ENCODE measurements at places on chromosomes 12 and 14.

DNA sequence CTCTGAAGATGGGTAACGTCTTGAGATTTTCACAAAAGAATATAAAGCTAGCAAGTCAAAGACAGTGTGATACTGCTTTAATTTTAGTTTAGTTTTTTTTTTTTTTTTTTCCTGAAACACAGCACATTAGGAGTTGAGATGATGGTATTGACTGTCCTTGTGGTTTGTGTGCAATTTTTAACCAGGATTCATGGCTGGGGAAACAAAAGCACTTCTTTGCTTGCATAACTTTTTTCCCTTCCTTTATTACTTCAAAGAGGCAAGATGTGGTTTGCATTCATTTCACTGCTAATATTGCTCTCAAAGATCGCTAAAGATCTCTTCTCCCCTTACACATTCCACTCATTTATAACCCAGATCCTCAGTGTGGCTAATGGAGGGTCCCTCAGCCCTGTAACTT, 157.1 kb upstream of the PZP start:
- no peak for DNase-seq

DNA sequence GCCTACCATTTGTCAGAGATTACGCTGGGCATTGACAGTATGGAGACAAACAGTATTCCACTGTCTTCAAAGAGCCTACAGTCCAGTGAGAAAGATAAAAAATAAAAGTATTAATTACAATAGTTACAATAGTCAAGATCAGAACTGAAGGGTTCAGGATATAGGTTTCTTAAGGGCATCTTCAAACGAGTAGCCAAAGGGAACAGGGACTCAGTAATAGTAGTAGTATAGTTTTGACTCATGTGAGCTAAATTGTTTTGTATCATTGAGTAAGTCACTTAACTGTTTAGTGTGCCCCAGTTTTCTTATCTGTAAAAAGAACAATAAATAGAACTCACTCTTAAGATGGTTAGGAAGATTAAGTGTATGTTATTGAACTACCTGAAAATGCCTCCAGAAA, 123.6 kb downstream of the METTL25 start:
- DNase-seq: no peak

DNA sequence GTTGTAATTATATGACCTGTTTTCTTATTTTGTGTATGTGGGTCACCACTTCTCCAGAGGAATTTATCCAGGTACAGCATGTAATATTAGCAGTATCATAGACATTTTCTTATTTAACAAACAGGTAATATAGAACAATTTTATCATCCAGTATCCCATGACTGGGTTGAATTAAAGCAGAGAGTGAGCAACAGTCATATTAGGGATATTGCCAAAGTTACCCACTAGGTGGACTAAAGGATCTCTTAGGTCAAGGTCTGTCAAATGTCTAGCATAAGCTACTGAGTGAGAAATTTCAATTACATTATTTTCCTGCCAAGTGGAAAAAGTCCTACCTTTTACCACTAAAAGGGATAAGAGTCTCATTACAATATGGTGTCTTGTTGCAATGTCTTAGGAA, 62.1 kb upstream of the TRIM9 start:
- no peak for DNase-seq

DNA sequence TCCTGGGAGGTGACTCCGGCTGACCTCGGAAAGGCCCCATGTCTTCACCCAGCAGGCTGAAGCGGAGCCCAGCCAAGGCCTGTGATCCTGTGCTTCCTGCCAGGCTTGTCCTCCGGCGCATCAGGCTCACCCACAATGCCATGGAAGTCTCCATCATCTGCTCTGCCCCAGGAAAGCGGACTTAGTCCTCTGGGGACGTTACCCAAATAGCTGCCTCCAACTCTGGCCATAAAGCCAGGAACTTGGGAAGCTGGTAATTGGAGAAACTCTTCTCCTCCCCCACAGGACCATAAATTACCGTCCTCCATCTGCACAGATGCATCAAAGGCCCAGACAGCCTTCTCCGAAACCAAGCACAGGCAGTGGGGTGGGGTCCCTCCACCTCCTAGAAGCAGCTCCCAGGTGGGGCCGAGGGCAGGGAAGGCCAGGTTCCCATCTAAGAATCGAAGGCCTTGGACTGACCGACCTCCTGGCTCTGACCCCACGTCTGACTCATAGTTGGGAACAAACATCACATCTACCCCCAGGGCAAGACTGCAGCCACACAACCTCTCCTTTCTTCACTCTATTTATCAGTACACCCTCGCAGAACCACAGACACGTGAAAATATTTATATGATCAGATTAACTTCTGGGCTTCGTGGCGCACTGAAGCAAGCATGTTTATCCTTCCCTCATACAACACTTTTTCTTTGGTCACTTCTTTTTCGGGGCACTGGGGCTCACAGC, 56.4 kb downstream of the PITPNM2 start:
- no peak for DNase-seq

- DNase-seq: no peak
These were observed 256.6 kb downstream of the NAV3 start for GRCh38 chr12:78087363-78087675.

DNA sequence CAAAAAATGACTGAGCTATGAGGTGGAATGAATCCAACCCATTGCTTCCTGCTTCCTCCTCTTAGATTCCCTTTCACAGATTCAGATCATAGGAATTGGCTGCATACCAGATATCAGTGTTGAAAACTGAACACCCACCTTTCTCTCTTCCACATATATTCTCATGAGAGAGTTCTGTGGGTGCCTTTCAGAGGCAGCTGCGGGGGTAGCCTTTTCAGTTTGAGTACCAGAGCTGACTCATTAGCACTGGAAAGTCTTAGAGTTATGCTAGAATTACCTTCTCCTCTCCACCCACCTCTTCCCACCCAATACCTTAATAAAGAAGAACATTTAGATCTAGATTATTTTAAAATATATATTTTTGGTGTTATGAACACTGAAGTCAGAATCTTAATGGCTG, 495.4 kb upstream of the SEL1L start:
- DNase-seq: no peak

GRCh38 chr12:96472384-96472783, 17.0 kb upstream of the CFAP54 start:
- no peak for DNase-seq

GRCh38 chr12:87274594-87275245, 754.5 kb downstream of the C12orf50 start:
- DNase-seq: no peak

DNA sequence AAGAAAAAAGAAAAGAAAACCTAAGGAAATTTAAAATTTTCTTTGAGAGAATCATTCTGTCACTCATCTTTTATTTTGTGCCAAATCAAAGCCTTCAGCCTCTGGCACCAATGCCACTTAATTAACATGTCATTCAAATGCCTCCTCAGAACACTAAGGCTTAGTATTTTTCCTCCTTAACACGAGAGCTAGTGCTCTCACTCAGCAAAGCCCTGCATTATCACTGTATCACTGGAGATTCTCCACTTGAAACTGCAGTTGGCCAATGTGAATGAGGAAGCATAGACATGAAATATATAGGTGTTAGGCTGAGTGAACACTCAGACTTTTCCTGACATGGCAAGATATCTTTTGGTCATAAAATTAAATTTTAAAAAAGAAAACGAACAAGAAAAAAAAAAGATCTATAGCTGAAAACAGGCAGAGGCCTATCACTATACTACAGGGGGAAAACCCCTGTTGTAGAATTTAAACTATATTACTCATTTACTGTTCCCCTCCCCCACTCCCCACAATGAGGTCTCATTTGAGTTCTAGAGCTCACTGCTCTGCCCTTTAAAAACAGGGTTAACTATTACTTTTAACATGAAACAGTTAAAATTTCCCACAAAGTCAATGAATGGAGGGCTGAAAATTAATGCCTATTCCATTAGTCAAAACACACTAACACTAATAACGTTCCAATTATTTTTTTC, 5.1 kb downstream of the MBIP start:
- DNase-seq: peak; percentile 10

- DNase-seq: no peak
These were observed 140.2 kb downstream of the STXBP6 start for GRCh38 chr14:24909523-24910302.

DNA sequence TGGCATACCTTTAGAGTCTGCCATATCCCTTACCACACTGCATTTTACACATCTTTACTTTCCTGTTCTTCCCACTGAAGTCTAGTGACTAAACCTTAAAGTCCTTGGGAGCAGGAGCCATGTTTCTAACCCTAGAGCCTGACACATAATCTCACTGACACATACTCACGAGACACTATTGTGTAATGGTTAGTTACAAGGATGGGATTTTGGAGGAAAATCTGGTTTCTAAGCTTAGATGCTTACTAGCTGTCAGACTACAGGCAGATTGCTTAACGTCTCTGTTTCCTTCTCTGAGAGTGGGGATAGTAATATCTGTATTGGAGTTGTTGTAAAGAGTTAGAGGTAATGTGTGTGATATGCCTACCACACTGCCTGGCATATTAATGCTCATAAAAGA, 6.2 kb upstream of the DYRK4 start:
- DNase-seq: no peak
